Activated naive CD4-positive, alpha-beta T cell treated with anti-CD3 and anti-CD28 coated beads for 36 hours (primary cell): ENCODE measurements at places on chromosomes 3 and 15. TPM values are rescaled to one million over a fixed set of nuclear protein-coding genes. Genes with fewer than 3 reads are reported as not detected.

- peaks cover 9% of the 10 kb centered on the region for H3K27me3 ChIP-seq
- H3K4me1 ChIP-seq, result no peaks in the 10 kb centered on the region
- DNase-seq, result no peak
- H3K36me3 ChIP-seq, result no peaks in the 10 kb centered on the region
- H3K4me3 ChIP-seq, result no peak overlapping the region
Observed at GRCh38 chr3:135950941-135951340, 14.6 kb upstream of the PPP2R3A start.

GRCh38 chr3:50173685-50174516 is 17.5 kb upstream of the GNAT1 start:
- no peak overlapping the region for H3K4me3 ChIP-seq
- H3K4me1 ChIP-seq, result no peaks in the 10 kb centered on the region
- no peak overlapping the region for H3K27ac ChIP-seq
- no peaks in the 10 kb centered on the region for H3K27me3 ChIP-seq

- no peak overlapping the region for H3K4me3 ChIP-seq
- peaks cover 6% of the 10 kb centered on the region for H3K27me3 ChIP-seq
- H3K4me1 ChIP-seq, result no peaks in the 10 kb centered on the region
Observed at GRCh38 chr3:42856544-42856943, 19.1 kb downstream of the CYP8B1 start.

The COL6A5 gene
- total RNA-seq, result not detected

The TMED3 gene
- total RNA-seq, result 37.9 TPM
